NCI-H1417 (cell line): ENCODE measurements at places on chromosomes 13 and 19.

DNA sequence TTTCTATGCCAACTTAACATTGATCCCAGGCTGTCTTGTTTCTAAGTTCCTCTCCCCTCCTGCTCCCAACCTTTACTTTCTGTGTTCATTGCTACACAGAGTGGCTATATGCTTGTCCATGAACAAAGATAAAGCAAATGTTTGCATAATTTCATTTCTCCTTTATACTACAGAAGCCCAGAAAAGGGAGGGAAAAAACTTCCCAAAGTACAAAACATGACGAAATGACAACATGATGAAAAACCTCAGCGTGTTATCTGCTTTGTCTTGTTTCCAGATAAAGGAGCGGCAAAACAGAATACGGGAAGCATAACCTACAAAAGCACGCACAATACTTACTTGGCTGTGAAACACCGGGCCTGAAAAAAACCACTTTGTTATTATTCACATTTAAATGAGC, 336.8 kb downstream of the DNAJC15 start:
- DNase-seq: no peak

DNA sequence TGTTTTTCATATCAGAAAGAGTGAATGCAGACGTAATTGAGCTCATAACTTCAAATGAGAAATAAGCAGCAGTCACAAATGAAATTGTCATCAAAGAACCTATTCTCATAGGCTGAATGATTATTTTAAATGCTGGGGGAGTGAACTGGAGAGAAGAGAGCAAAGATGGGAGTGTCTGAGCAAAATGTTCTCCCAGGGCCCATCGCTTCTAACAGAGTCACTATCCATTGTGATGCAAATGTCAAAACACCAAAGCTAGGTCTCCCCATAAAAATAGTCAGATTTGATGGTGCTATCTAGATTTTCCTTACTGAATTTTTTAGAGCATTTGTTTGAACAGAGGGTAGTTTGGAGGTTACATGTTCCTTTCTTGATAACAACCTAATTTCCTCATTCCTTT, 278.7 kb downstream of the PCDH9 start:
- no peak for DNase-seq

DNA sequence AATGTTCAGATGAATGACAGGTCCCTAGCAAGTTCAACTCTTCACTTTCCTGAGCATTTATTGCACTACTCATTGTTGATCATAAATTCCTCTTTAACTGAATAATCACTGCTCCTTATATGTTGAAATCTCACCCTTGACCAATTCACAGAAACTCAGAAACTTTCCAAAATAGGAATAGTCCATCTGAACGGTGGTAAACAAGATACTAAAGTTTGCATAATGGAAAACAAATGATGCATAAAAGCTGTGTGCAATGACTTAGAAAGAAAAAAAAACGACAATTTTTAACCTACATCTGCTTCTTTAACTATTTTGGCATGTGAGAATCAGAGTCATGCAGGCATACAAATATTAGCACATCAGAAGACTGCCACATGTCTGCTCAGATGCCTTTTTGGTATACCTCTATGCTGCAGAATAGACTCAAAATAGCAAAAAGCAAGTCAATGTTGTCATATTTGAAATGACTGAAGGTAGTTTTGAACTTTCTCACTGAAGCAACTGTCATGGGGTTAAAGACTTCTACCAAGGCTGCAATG, 34.8 kb downstream of the SLC10A2 start:
- no peak for DNase-seq

- no peak for DNase-seq
Measured at GRCh38 chr19:17806945-17807344, 12.0 kb downstream of the B3GNT3 start.

DNA sequence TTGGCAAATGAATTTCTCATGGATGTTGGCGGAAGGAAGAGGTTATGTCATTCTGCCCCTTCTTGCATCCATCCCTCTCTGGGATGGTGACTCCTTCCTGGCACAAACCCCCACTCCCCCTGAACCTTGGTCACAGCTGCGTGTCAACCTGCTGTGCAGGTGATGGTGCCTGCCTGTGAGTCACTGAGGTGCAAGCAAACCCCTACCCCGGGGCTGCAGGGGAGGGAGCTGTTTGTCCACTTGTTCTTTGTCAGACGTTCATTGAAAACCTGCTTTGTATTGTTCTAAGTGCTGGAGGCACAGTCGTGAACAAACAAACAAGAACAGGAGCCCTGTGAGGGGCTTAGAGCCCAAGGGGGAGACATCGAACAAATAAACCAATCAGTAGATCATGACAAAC, 2.0 kb upstream of the GAPDHS start:
- peak; percentile 81 for DNase-seq

GRCh38 chr13:97686594-97686993, 252.6 kb downstream of the RAP2A start:
- no peak for DNase-seq

DNA sequence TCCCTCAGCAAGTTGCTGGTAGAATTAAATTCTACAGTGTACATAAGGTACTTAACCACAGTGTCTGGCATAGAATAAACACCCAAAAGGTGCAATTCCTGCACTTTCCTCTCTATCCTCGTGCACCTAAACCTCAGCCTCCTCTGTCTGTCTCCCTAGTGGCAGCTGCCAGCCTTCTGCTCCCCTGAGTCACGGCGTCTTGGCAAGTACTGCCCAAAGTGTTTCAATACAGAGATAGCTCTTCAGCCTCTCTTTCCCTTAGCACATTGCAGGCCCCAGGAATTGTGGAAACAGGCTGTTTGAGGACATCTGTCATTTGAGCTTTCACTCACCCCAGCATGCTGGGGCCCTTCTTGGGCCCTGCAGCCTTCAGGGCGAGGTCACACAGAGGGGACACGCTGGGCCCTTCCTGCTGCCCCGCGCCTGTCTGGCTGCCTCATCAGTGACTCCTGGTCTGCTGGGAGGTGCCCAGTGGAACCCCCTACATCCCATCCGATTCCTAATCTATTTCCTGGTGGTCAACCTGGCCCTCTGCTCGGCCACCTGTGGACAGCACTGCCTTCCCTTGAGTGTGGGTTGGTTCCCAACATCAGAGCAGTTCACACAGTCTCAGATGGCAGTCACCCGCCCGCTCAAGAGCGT, 19.3 kb downstream of the COL4A2 start:
- DNase-seq: no peak

DNA sequence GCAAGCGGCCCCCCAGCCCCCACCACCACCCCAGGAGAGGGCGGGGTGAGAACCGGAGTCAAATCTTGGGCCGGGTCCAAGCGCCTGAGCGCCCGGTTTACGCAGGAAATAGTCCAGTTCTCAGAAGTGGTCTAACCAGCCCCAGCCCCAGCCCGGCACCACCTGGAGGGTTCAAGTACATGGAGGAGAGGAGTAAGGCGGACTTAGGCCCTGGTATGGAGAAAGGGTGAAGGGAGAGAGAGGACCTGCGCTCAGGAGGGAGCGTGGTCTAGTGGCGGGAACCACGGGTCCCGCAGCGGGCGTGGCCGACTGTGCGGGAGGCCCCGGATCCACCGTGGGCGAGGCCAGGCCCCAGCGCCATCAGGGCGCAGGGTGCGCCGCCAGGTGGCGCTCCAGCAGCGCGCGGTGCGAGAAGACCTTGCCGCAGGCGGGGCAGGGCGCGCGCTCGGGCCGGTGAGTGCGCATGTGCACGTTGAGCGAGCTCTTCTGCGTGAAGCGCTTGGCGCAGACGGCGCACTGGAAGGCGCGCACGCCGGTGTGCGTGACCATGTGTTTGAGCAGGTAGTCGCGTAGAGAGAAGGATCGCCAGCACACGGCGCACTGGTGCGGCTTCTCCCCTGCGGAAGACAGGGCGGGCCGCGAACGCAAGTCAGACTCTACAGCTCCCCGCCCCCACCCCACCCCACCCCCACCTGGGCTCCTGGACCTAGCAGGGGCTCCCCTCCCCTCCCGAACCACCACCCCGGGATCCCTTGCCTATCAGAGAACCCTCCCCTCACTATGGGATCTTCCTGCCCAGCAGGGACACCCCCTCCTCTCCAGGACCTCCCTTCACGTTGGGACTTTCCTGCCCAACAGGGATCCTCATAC, 2.1 kb upstream of the SLC27A5 start:
- peak; percentile 86 for DNase-seq

DNA sequence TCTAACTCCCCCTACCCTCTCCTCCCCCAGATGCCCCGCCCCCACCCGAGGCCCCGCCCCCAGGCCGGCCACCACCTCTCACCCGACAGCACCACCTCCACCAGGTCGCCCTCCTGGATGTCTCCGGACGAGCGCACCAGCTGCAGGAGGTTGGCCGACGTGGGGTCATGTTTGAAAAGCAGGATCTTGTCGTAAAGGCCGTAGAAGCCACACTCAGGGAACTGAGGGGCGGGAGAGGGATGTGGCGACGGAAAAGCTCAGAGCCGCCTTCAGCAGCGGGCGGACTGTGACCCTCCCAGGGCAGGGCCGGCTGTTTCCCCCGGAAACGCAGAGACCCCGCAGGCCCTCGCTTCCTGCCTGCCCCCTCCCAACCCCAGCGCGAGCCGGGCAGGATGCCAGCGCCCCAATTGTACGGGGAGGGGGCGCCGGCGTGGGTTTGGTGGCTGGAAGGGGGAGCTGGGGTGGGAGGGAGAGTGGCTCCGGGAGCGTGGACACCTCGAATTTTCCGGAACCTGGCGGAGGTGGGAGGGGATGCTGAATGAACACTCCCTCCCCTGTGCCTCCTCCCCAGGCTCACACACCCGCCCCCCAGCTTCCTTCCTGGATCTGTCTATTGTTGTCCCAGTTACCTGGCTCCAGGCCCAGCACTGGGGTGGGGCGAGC, 3.0 kb downstream of the PRKD2 start:
- DNase-seq: peak; percentile 61

DNA sequence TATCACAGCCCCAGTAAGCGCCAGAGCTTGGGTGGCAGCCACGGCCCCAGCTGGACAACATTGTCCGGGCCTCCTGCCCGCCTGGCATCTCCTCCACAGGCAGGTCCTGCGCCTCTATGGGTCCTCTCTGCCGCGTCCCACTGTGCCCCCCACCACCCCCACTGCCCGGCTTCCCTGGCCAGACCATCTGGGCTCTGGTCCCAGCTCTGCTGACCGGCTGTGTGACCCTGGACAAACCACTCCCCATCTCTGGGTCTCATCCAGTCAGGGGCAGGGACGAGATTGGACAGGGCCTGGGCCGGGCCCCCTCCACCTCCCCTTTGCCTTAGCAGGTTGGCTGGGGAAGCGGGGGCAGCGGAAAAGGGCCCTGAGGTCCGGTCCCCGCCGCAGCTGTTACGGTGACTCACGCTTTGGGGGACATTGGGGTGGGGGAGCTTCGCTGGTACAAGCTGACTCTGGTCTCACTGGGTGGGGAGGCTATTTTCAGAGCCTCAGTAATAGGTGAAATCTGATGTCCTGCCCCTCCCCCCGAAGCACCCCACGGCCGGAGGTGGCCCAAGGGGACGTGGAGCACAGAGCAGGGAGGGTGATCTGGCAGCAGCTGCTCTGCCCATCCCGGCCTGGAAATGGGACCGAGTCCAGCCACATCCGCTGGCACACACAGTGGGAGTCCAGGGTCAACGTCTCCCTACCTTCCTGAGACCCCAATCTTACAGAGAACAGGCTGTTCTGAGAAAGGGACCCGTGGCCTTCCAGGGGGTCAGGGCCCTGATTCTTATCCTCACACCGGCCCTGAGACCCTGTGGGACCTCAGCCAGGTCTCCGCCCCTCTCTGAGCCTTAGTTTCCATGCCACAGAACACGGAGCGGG, 9.1 kb downstream of the NFIC start:
- no peak for DNase-seq

DNA sequence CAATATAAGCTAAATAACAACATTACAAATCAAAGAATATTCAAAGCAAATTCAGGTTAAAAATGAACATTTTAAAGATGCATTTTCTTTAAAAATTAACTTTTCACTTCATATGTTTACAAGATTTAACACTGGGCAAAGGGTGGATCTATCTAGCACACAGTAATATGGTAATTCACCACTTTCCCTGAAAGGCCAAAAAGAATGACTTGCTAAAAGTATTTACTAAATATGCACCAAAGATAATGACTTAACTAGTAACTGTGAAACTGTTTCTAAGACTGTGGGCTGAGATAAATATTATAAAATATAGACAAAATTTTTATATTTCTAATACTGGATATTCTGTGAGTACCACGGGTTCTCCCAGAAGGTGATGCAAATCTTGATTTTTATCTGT, 4.5 kb upstream of the EEF1AKMT1 start:
- DNase-seq: no peak

DNA sequence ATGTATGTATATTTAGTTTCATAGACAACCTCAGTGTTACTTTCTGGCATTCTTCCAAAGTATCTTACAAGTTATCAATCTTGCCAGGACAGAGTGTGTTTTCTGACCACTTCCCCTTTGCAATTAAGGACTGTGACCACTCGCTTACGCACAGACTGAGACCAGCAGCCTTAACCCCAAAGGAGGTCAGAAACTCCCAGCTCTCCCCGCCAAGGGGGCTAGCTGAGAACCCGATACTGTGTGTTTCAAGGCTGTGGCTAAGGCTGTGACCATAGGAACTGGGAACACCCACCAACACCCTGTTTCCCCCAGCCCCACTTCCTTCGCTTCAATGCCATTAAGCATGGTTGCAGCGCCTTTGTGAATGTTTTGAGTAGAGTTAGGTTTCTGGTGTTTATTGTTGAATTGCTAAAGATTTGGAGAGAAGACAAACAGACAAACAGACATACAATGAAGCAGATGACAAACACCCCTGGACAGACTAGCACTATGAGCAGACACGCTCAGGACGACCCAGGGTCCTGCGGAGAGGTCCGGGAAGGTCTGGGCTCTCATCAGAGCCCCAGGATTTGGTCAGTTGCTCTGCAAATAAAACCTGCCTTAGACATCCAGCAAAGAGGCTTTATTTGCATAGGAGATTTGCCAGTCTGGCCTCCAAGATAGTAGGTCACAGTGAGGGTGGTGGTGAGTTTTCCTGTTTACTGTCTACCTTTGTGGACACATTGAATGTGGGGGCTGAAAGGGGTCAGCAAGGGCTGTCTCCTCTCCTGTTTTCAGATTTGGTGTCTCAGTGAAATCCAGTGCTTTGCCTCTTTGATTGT, 25.0 kb upstream of the TNFSF11 start:
- DNase-seq: no peak

DNA sequence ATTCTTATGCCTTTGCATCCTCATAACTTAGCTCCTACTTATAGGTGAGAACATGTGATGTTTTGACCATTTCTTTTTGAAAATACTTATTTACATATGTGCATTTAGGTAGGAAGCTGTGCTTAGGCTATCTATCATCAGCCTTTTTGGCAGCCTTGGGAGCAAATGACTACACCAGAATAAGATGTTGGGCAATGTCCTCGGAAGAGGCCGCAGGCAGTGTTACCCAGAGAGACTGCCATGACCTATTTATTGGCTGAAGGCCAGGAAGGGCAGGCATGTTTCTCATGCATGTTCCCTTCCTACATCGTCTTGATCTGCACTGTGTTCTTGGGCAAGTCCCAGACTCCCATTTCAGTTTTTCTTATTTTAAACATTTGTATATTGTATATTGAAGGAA, 122.3 kb downstream of the B3GLCT start:
- no peak for DNase-seq

- DNase-seq: peak; percentile 69
Measured at GRCh38 chr13:113162783-113163685, 4.6 kb downstream of the PROZ start.
